Aorta (tissue), 5 donors: ENCODE measurements at places on chromosomes 3 and 15. TPM values are rescaled to one million over a fixed set of nuclear protein-coding genes. Genes with fewer than 3 reads are reported as not detected.
A peak's percentile ranks its signal among the peaks of the same experiment; 100 is the strongest.

EPHB1 gene
- polyA plus RNA-seq = 0.31 TPM

KLHL18 gene
- polyA plus RNA-seq = 9.0 TPM

GABRR3 gene
- not detected for polyA plus RNA-seq

SNX33 gene
- polyA plus RNA-seq = 26.7 TPM

PLS1 gene
- 36.2 TPM for polyA plus RNA-seq

SPSB4 gene
- 0.13 TPM for polyA plus RNA-seq

DNA sequence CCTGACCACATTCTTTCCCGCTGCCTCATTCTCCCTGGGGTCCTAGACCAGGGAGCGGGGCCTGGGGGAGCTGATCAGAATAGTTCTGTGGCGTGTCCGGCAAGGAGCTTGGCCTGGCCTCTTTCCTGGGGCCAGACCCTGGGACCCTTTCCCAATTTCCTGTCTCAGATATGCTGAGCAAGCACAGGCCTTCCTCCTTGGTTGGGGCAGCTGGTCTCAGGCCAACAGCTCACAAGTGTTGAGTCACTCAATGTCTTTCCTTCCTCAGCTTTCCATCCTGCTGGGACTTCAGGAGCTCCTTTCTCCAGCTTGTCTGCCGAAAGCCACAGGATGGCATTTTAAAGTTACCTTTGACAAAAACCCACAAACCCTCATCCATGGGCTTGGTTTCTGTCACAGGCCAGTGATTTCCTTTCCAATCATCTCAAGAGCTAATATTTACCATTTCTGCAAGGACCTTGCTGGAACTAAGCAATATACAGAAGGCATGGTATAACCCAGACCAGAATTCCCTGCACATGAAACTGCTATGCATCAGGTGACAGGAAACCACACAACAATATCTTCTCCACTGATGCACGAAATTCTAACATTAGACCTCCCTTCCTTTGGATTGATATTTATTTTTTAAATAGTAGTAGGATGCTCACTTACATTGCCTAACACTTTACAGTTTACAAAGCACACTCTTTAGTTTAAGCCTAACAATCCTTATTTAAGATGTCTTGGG, 19.5 kb upstream of the TIMP4 start:
- no peaks in the 10 kb centered on the region for H3K27me3 ChIP-seq
- no peaks in the 10 kb centered on the region for H3K36me3 ChIP-seq
- no peak overlapping the region for H3K27ac ChIP-seq
- H3K4me1 ChIP-seq = no peaks in the 10 kb centered on the region
- H3K4me3 ChIP-seq = no peak overlapping the region

DNA sequence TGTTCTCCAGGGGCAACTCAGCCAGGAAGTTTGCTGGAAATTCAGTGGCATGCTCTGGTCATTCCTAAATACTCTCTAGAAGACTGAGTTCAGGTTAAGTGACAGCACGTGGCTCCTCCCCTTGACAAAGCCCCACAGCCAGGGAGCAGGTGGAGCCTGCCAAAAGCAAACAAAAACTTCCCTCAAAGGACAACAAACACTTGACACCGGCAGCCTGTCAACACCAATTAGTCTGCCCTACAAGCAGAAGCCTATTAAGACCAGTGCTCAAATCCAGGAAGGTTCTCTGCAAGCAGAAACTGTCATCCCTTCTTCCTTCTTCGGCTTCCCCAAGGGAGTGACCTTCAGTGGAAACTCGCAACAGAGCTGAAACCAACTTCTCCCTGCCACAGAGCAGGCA, 5.0 kb downstream of the MEX3B start:
- H3K27me3 ChIP-seq = no peaks in the 10 kb centered on the region
- no peak overlapping the region for H3K27ac ChIP-seq
- H3K36me3 ChIP-seq = no peaks in the 10 kb centered on the region

DNA sequence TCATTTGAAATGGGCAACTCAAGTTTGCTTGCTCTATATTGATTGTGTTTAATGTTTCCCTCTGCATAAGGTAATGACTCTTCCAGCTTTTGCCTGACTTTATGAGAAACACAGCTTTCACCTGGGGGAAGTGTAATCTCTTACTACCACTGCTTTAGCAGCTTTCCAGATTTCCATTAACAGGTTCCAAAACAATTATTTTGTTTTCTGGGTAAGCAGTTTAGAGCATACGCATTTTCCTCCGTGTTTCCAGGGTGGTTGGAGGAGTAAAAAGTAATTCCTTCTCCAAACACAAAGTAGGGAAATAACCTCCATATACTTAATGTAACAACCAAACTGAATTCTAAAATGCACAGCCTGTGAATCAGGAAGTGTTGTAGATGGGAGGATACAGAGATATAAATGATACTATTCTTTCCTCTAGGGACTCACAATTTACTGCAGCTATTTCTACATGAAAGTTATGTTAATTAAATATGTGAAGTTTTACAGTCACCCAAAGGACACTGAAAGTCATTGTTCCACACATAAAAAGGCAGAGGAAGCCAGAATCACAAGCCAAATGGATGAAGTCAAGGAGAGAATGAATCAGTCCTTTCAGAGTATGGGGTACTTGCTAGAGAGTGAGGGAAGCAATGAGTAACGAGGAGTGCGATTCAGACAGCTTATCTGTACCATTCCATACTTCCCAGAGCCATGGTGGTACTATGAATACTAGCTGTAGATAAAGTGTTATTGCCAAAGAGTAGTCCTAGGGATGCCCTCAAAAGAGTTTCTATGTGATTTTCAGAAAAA, 16.6 kb downstream of the ST3GAL6 start:
- no peaks in the 10 kb centered on the region for H3K27me3 ChIP-seq
- peaks cover 20% of the 10 kb centered on the region for H3K4me1 ChIP-seq
- no peaks in the 10 kb centered on the region for H3K36me3 ChIP-seq
- H3K27ac ChIP-seq = peak overlapping the region; percentile 97
- no peak for DNase-seq

- H3K27me3 ChIP-seq = no peaks in the 10 kb centered on the region
- H3K27ac ChIP-seq = peak overlapping the region; percentile 77
- H3K4me3 ChIP-seq = no peak overlapping the region
- no peak for DNase-seq
- no peaks in the 10 kb centered on the region for H3K36me3 ChIP-seq
Measured at GRCh38 chr3:123694366-123695087, 109.7 kb upstream of the HACD2 start.

GRCh38 chr3:189144645-189145044, 27.1 kb upstream of the TPRG1 start:
- DNase-seq = no peak
- H3K27me3 ChIP-seq = no peaks in the 10 kb centered on the region
- no peaks in the 10 kb centered on the region for H3K36me3 ChIP-seq
- no peaks in the 10 kb centered on the region for H3K4me1 ChIP-seq
- no peak overlapping the region for H3K27ac ChIP-seq

DNA sequence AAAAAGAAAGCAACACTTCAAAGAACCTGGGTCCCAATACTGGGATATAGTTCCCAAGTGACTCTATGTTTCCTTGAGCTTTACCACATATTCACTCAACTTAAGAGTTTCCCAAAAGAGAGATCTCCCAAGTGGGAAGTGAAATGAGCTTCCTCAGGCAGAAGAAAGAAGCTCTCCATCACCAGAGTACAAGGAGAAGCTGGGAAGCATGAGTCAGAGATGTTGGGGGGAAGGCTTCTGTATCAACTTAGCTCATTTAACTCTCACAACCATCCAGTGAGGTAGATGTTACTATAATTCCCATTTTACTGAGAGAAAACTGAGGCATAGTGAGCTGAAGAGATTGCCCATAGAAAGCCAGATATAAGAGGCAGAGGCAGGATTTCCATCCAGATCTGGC, 47.0 kb upstream of the TRIM42 start:
- H3K4me3 ChIP-seq = no peak overlapping the region
- H3K27me3 ChIP-seq = no peaks in the 10 kb centered on the region
- DNase-seq = no peak
- H3K27ac ChIP-seq = no peak overlapping the region
- no peaks in the 10 kb centered on the region for H3K36me3 ChIP-seq

- no peak for DNase-seq
- H3K36me3 ChIP-seq = no peaks in the 10 kb centered on the region
- H3K27ac ChIP-seq = no peak overlapping the region
Measured at GRCh38 chr3:152969557-152970300, 134.8 kb downstream of the P2RY1 start.

DNA sequence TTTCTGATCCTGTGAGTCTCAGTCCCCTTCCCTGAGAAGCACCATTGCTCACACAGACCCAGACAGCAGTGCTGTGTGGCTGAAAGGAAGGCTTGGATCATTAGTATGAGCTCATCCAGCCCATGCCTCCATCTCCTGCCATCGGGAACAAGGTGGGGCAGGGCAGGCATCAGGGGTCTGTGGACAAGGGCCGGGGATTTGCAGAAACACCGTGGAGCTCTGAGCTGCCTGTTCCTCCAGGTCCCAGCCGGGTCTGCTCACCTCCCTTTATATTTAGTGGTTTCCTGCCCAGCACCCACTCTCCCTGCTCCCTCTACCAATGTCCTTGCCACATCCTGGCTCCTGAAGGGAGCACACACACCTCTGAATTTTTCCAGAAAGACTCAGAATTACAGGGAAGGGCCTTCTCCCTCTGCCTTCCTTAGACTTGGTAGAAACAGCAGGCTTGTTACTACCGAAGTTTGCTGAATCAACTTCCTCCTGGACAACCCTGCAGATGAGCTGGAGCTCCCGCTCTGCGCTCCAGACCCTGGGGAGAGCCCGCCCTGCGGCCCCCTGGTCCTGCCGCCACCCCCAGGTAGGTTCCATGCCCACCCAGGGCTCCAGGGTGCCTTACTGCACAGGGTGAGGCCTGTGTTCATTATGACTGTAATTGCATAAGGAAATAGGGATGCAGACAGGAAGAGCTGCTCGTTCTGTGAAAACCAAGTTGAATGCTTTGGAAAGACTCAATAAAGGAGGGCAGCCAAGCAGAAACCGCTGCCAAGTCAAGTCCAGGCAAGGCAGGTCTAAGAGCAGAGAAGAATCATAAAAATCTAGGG, 128.1 kb downstream of the NSMCE3 start:
- no peak overlapping the region for H3K4me3 ChIP-seq
- H3K36me3 ChIP-seq = no peaks in the 10 kb centered on the region
- no peak for DNase-seq

DNA sequence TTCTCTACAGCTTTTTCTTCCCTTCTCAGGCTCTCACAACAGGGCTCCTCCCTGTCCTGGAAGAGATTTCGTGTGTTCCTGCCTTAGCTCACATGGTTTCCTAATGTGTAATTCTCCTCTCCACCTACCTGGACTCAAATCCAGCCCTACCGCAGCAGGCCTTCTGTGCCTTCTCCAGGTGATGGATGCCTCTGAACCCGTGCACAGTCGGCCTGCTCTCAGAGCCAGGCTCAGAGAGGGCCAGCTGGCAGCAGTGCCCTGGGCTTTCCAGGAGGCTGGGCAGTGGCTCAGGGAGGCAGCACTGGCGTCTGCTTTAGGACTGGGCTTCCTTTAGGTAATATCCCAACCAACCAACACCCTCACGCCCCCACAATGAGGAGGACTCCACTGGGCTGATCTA, 123.2 kb upstream of the TMC3 start:
- H3K4me1 ChIP-seq = no peaks in the 10 kb centered on the region
- no peaks in the 10 kb centered on the region for H3K27me3 ChIP-seq
- no peaks in the 10 kb centered on the region for H3K36me3 ChIP-seq
- H3K27ac ChIP-seq = no peak overlapping the region
- DNase-seq = no peak

- no peaks in the 10 kb centered on the region for H3K4me1 ChIP-seq
- no peak overlapping the region for H3K4me3 ChIP-seq
- no peaks in the 10 kb centered on the region for H3K27me3 ChIP-seq
- H3K36me3 ChIP-seq = peaks cover 7% of the 10 kb centered on the region
- H3K27ac ChIP-seq = no peak overlapping the region
- no peak for DNase-seq
Measured at GRCh38 chr3:187720337-187720670, 17.9 kb upstream of the RTP2 start.

DNA sequence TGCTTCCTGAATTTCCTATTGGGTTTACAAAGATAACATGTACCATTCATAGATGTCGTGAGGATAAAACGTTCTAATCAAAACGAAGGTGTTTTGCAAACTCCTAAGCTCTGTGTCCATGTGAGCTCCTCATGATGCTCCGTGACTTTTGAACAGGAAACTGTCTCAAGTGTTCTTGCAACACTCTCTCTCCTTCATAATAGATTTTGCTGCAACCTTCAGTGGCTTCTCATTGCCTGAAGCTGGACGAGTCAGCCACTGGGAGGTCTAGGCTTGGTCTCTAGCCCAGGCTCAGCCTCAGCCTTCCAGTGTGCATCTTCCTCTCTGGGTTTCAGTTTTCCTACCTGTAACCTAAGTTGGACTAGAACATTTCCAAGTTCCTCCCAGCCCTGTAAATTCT, 18.7 kb upstream of the BCL2A1 start:
- no peak overlapping the region for H3K27ac ChIP-seq
- H3K27me3 ChIP-seq = no peaks in the 10 kb centered on the region
- no peaks in the 10 kb centered on the region for H3K36me3 ChIP-seq
- no peaks in the 10 kb centered on the region for H3K4me1 ChIP-seq
- no peak for DNase-seq

GRCh38 chr3:72095521-72095920, 310.6 kb upstream of the PROK2 start:
- H3K27me3 ChIP-seq = no peaks in the 10 kb centered on the region
- H3K4me3 ChIP-seq = no peak overlapping the region
- no peak overlapping the region for H3K27ac ChIP-seq
- DNase-seq = no peak
- no peaks in the 10 kb centered on the region for H3K4me1 ChIP-seq

- H3K4me3 ChIP-seq = no peak overlapping the region
- H3K27ac ChIP-seq = no peak overlapping the region
- no peaks in the 10 kb centered on the region for H3K4me1 ChIP-seq
Measured at GRCh38 chr15:39966521-39966920, 32.6 kb downstream of the EIF2AK4 start.

DNA sequence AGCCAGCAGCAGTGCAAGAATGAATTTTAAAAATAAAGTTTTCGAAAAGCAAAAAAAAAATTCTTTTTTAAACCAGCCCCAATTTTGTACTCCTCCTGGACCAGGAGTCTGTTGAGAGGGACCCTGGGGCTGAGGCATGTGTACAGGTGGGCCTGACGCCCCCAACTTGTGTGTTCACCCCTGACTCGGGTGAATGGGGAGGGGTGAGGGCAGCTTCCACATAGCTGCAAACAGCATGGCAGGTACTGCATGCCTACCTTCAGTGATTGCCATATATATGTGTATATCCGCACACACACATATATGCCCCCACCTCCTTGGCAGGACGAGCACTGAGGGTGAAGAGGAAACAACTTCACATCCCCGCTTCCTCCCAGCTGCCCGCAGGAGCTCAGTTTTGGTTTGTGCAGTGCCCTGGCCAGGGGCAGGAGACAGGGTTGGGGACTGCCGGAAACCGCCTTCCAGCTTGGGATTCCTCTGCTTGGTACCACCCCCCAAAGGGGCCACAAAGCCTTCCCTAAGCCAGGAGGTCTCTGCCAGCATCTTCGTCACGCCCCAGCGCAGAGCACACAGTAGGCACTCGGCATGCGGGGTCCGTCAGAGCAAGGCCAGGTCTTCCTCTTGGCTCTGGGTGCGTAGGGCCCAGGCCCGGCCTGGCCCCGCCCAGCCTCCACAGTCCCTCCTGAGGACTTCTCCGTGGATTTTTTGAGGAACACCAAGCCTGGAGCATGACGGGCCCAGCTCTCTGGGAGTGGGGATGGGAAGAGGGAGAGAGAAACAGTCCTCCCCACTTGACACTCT, 61.8 kb upstream of the RPL32 start:
- no peak overlapping the region for H3K4me3 ChIP-seq
- no peak for DNase-seq
- H3K36me3 ChIP-seq = no peaks in the 10 kb centered on the region
- no peaks in the 10 kb centered on the region for H3K4me1 ChIP-seq
- no peak overlapping the region for H3K27ac ChIP-seq

GRCh38 chr3:105676621-105677300, 192.1 kb downstream of the CBLB start:
- H3K4me1 ChIP-seq = peaks cover 5% of the 10 kb centered on the region
- no peaks in the 10 kb centered on the region for H3K36me3 ChIP-seq
- no peak overlapping the region for H3K27ac ChIP-seq
- no peaks in the 10 kb centered on the region for H3K27me3 ChIP-seq
- no peak for DNase-seq
